A673 (cell line): ENCODE measurements at places on chromosomes 2 and 18.

DNA sequence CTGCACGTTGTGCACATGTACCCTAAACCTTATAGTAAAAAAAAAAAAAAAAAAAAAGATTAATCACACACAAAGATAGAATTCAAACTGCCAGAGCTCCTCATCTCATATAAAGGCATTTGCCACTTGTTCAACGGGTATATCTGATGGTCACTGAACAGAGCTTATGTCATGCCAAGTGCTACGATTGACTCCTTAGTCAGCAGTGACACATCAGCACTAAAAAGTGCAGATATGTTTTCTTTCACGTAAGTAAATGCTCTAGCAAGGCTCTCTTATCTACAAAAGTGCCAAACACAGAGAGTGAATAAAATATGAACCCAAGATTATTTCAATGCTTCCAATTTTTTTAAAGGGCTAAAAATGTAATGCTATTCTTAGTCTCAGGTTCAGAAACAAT is 1.1 kb downstream of the LMAN1 start:
- no peak for DNase-seq

GRCh38 chr18:9419956-9420631 is 55.2 kb upstream of the RALBP1 start:
- DNase-seq = no peak

- DNase-seq = peak; percentile 21
Measured at GRCh38 chr2:73243884-73244570, 9.9 kb downstream of the CCT7 start.

- no peak for DNase-seq
Measured at GRCh38 chr2:138853761-138854160, 73.6 kb upstream of the NXPH2 start.

DNA sequence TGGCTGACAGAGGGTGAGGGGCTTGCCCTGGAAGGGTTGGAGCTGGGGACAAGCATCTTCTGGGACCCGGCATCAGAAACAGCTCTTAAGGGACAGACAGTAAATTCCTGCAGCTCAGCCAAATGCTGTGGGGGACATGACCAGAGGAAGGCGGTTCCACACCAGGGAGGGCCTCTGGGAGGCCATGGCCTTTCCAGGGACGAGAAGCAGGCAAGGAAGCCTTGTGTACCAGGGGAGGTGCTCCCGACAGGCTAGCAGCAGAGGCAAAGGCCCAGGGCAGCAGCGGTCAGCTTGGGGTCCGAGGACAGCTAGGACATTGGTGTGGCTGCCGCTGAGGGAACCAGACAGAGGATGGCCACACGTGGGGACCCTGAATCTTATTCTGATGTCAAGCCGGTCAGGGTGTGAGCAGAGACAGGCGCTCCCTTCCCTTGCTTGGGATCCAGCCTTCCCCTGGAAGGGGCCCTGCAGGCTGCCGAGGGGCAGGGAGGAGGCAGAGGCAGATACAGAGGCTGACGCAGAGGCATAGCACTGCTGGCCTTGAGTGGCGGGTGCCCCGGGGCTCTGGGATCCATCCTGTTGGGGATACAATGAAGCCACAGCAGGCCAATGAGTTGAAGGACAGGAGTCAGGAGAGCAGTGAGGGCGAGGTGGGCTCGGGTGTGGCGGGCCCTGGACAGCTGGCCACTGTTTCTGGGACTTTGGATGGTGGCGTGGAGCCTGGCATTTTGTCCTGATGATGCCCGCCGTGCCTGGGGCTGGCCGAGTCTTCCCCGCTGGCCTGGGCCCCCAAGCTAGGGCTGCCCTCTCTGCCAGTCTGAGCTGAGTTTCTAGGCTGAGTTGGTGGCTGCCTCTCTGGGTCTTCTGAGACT is 64.1 kb upstream of the GPC1 start:
- DNase-seq = no peak

GRCh38 chr18:57811477-57812125 is 8.5 kb upstream of the ATP8B1 start:
- no peak for DNase-seq

DNA sequence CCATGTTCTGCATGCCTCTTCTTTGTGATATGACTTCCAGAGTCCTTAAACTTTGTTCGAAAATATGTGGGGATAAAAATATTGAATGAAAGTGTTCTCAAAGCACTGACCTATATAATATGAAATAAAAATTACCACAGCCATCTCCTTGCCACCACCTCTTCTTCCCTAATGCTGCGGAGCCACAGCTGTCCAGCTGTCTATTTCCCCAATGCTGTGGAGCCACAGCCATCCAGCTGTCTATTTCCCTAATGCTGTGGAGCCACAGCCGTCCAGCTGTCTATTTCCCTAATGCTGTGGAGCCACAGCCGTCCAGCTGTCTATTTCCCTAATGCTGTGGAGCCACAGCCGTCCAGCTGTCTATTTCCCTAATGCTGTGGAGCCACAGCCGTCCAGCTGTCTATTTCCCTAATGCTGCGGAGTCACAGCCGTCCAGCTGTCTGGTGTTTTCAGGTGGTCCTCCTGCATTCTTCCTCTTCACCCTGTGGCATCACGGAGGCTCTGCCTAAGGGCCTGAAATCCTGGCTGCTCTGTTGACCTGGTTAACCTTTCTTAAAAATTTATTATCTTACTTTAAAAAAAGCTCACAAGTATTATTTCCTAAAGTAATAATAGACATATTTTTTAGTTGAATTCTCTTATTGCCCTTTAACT is 266.1 kb upstream of the MEX3C start:
- DNase-seq = no peak

DNA sequence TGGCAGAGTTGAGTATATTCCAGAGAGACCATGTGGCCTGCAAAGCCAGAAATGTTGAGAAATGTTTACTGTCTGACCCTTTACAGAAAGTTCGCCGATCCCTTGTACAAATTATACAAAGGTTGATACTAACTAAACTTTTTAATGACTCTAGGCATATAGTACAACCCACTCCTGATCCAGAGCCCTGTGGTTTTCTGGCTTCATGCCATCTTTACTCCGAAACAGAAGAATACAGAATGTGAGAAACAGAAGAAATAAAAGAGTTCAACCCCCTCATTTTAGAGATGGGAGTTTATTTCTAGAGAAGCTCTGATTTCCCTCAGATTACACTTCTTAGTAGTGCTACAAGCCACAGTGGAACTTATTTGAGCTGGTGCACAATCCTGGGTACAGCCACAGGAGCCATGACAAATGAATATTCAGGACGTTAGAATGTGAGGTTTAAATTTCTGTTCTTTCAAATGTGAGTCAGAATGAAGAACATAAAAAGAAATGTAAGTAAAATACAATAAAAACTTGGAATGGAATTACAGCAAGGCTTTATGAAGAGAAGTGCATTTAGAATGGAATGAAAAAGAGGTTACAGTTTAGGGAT is 38.0 kb upstream of the SMCHD1 start:
- no peak for DNase-seq

DNA sequence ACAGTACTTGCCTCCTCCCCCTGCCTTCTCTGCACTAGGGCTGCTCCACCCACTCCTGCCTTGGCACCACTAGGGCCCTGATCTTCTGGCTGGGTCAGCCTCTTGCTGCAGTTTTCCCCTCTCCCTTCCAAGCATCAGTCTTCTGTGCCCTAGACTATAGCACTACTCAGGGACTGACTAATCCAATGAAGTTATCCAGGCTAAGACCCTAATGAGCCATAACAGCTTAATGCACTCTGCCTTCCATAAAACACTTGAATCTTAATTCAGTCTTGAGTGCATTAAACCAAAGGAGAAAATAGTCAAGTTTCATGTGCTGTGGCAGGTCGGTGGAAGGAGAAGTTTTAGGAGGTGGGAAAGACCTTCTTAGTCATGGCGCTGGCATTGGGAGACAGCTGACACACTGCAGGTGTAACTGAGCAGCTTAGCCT is 95.7 kb downstream of the BIN1 start:
- DNase-seq = no peak

GRCh38 chr2:125656190-125656589 is 999.8 kb upstream of the GYPC start:
- DNase-seq = no peak

DNA sequence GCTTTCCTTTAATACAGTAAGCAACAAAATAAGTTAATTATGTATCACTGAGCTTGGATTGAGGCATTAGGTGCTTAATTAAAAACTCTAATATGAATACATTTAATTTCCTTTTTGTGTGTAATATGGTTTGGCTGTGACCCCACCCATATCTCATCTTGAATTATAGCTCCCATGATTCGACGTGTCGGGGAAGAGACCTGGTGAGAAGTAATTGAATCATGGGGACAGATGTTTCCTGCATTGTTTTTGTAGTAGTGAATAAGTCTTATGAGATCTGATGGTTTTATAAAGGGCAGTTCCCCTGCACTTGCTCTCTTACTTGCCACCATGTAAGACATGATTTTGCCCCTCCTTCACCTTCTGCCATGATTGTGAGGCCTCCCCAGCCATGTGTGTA is 325.4 kb upstream of the CDH7 start:
- no peak for DNase-seq

DNA sequence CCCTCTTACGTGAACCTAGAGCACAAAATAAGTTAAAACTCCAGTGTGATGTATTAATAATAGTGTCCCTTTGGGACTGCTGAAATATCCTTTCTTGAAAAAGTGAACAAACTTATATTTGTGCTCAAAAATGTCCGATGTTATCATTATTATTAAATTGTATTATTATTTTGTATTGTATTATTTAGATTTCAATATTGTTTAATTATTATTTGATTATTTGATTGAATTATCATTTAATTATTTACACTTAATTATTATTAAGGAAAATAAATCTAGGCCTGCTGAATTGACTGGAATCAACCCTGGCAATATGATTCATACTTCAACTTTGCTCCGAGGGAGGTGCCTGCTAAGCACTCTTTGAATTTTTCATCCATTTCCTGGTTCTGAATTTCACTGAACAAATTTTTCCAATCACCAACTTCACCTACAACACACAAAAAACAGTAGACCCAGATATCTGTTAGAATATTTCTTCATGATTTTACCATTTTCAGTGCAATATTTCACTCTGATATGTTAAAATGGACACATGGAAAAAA is 10.9 kb upstream of the EIF2AK2 start:
- no peak for DNase-seq

GRCh38 chr18:32429402-32429801 is 41.3 kb downstream of the GAREM1 start:
- no peak for DNase-seq

DNA sequence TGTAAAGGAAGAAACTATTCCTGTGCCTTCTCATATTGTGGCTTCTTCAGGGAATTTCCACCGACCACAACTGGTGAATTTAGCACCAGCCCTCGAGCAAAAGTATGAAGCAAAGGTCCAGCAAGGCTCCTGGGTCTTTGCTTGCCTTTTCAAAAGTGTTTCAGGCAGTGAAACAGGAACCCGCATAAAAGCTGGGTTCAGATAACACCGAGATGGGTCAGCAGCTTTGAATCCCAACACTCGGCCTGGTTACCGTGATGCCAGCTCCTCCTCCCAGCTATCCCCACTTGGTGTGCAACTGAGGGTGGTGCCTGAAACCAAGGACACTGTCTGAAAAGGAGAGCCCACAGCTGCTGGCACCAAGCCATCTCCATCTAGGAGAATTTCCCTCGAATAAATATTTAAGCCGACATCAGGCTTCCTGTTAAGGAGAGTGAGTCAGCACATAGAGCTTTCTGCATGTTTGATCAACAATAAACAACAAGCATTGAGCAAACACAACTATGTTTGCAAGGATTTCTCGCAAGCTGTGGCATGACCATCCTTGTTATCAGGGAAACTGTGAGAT is 69.5 kb downstream of the ANTXR1 start:
- peak; percentile 89 for DNase-seq

DNA sequence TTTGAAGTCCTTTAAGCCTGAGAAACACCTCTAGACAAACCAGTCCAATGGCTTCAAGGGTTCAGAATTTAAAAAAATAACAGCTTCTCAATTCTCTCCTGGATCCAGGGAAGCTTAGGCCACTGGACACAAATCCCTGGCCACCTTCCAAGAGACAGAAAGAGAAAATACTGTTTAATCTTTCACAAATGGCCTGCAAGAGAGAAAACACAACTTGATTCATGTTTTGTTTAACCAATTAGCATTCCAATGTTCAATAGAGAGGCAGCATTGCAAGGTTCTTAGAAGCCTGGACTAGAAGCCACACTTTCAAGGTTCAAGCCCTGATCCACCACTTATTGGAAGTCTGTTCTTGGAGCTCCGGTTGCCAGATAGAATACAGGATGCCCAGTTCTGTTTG is 109.0 kb upstream of the PARD3B start:
- DNase-seq = no peak

GRCh38 chr2:120907822-120908221 is 172.2 kb downstream of the GLI2 start:
- no peak for DNase-seq

GRCh38 chr2:204544961-204545860 is at the start of gene PARD3B:
PARD3B (plus strand) TSS chr2:204545475; CDS start chr2:204546000, 525 bp downstream.
- peak; percentile 77 for DNase-seq

DNA sequence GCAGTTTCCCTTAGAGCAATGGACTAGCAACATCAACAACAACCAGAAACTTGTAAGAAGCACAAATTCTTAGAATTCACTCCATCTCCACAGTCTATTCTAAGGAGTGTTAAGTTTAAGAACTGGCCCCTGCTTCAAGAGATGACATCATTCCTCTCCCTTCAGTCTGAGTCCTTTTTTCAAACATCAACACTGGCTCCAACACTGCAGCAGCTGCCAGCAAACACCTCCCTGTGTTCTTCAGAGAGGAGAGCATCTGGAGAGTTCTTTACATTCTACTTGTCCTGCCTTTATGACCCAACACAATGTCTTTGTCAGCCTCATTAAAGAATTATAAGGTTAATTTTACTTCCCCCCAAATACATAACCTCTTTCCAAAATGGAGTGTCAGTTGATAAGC is 122.3 kb downstream of the HNMT start:
- DNase-seq = no peak

DNA sequence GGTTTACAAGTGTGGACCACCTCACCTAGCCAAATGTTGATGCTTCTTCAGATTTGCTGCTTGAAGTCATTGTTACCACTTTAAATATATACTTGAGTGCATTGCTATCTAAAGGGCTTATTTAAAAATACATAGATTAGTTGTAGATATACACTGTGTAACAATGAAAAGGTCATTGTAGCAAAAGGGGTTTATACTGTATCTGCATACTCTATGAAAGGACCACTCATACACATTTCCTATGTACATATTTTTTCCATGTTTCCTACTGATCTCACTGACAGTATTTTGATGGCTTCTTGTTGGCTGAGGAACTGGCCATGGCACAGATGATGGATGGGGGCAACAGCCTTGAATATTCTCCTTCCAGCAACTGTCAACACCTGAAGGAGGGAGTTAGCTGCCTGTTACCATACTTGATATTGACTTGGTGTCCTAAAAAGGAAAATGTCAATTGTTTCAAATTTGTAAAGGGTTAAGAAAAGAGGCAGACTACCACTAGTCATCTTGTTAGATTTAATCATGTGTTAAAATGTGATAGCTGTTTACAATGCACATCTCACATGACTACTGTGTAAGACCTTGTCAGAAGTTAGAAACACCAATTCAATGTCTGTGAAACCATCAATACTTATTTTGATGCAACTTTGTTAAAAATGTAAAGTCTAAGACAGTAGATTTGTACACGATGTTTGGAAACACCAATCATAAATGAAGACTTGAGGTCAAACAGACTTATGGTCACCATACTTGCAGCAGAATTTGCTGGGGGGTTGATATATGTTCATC is 33.5 kb downstream of the RAB10 start:
- no peak for DNase-seq
